ENCODE measurements at places on chromosomes 12 and 14. TPM values are rescaled to one million over a fixed set of nuclear protein-coding genes. Genes with fewer than 3 reads are reported as not detected.

The REM2 gene
- not detected for total RNA-seq

The SIX6 gene
- total RNA-seq, result not detected

The PRB2 gene
- not detected for total RNA-seq

DNA sequence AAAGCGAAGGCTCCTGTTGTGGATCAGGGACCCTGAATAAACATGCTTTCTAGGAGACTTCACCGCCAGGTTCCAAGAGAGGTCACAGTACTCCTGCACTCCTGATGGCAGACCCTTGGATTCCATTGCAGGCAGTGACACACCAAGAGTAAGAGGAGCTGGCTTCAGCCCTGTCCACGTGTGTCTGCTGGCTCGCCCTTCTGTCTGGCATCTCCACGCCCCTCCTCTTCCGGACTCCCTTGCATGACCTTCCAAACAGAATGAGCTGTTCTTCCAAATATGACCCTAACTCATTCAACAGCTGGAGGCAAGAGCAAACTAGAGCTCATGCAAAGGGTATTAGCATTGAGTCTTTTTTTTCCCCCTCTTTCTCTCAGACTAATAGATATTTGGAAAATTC lies 233.0 kb upstream of the PLEKHG7 start:
- DNase-seq, result peak; percentile 73

DNA sequence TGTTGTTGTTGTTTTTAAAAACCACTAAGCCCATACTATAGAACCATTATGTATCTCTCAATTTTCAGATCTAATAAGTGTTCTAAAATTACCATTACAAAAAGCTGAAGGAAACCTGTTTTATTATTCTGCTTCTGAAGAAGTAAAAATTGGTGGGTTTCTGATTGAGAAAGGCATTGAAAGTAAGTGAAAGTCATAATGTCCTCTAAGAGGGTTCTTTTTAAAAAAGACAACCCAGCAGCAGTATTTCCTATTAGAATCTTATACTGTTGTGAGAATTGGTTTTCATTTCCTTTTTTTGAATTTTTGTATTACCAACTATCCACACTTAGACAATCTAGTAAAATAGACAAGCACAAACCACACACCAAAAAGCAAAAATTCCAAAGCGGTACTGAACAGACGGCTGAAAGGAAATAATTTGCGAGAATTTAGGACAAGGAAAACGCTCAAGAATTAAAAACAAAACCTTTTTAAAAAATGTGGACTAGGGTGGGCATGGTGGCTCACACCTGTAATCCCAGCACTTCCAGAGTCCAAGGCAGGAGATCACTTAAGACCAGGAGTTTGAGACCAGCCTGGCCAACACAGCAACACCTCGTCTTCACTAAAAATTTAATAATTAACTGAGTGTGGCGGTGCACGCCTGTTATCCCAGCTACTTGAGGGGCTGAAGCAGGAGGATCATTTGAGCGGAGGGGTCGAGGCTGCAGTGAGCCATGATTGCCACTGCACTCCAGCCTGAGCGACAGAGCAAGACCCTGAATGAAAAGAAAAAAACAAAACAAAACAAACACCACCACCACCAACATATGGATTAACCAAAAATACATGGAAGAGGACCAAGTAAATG lies 66.7 kb upstream of the AP4S1 start:
- no peak for DNase-seq

GRCh38 chr14:90547250-90547649 lies 150.4 kb downstream of the CALM1 start:
- peak; percentile 17 for DNase-seq

DNA sequence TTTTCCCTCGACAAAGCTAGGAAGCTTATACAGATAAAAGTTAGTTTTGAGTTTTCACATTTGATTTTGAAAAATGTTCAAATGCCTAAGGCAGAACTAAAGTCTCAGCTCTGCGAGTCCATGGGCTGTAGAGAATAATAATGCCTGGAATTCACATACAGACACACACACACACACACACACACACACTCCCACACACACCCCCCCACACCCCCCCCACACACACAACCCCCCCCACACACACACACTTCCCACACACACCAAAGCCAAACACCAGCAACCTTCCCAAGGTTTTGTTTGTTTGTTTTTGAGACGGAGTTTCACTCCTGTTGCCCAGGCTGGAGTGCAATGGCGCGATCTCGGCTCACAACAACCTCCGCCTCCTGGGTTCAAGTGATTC lies 62.8 kb upstream of the EIF5 start:
- no peak for DNase-seq

- no peak for DNase-seq
These were observed 163.9 kb upstream of the RASSF8 start for GRCh38 chr12:25794571-25794970.

DNA sequence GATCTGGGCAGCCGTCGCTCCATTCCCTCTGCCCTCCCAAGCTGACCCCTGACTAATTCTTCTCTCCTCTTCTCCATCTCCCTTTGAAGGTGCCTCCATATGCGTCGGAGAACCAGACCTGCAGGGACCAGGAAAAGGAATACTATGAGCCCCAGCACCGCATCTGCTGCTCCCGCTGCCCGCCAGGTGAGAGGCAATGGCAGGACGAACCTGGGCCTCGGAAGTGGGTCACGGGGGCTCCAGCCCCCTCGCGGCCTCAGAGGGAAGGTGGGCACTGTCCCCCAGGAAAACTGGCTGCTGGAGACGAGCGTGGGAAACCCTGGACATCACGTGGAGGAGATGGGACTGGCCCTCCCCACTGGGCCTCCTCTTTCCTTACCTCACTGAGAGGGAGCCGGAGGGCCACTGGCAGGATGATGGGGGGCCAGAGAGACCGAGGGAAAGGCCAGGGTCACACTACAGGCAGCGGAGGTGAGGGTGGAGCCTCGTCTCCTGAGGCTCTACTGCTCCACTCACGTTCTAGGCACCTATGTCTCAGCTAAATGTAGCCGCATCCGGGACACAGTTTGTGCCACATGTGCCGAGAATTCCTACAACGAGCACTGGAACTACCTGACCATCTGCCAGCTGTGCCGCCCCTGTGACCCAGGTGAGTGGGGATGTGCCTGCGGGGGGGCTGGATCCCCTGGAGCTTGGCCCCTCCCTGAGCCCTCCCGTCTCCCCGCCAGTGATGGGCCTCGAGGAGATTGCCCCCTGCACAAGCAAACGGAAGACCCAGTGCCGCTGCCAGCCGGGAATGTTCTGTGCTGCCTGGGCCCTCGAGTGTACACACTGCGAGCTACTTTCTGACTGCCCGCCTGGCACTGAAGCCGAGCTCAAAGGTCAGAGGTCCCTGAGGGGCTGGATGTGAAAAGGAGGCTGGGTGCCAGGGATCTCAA lies 806 bp downstream of the LTBR start:
- DNase-seq, result no peak

DNA sequence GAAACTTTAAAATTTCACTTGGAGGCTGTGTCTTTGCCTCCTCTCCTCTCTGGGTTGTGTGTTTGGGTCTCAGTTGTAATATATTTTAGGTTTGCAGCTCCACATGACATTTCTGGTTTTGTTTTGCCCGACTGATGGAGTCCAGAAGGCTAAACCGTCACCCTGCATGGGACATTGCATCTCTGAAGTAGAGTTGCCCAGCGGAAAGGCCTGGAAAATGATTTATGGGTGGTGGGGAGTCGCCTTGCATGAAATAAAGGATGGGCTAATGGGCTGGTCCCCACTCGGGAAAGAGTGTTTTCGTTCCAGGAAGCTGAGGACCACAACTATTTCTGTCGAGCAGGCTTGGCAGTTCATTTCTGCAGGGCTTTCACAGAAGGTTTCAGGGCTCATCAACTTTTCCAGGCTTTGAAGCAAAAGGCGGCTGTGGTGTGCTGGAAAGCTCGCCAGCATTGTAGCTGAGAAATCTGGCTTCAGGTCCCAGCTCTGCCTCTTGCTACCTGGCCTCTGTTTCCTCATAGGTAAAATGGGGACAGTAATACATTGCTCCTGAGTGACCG lies 74.8 kb upstream of the GSC start:
- DNase-seq, result no peak

DNA sequence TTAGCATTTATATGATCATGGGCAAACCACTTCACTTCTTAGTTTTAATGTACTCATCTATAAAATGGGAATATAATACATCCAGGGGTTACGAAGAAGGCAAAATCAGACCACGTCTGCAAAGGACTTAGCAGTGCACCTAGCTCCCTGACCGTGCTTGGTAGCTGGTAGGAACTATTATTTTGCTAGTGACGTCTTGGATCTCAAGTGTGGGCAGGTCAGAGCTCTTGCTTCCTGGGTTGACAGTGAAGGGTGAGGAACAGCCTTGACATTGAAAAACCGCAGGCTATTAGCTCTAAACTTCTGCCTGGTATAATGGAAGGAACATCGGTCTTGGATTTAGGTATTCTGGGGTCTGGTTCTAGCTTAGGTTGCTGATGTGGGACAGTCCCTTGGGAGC lies 89.3 kb upstream of the MED13L start:
- no peak for DNase-seq

- DNase-seq, result no peak
These were observed 139.0 kb upstream of the PLEKHG7 start for GRCh38 chr12:92563819-92564218.
